CD14-positive monocyte (primary cell): ENCODE measurements at places on chromosomes 7 and 10. TPM values are rescaled to one million over a fixed set of nuclear protein-coding genes. Genes with fewer than 3 reads are reported as not detected.

DNA sequence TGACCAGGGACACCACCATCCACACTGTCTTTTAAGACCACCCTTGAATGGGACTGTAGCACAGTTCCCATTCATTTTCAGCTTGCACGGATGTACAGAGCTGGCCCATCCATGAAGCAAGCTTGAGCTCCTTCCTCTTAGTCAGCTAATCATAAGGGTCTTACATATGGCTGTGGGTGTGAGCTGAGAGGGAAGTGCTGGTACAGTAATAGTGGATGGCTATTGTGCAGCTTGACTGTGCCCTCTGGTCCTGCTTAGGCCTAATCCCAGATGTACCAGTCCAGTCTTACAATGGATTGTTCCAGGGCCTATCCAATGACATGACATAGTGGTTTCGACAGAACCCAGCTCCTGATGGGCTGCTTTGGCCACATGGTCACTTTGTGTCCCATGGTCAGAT, 96.9 kb upstream of the ZNF438 start:
- no peak overlapping the region for H3K27ac ChIP-seq
- peaks cover 4% of the 10 kb centered on the region for H3K4me1 ChIP-seq
- no peaks in the 10 kb centered on the region for H3K36me3 ChIP-seq

GRCh38 chr10:101839416-101840063, 4.1 kb downstream of the KCNIP2 start:
- H3K27ac ChIP-seq = no peak overlapping the region
- peaks cover 58% of the 10 kb centered on the region for H3K4me1 ChIP-seq
- no peaks in the 10 kb centered on the region for H3K36me3 ChIP-seq
- H3K4me3 ChIP-seq = peak overlapping the region; percentile 70
- peaks cover 5% of the 10 kb centered on the region for H3K27me3 ChIP-seq
- DNase-seq = peak; percentile 37

DNA sequence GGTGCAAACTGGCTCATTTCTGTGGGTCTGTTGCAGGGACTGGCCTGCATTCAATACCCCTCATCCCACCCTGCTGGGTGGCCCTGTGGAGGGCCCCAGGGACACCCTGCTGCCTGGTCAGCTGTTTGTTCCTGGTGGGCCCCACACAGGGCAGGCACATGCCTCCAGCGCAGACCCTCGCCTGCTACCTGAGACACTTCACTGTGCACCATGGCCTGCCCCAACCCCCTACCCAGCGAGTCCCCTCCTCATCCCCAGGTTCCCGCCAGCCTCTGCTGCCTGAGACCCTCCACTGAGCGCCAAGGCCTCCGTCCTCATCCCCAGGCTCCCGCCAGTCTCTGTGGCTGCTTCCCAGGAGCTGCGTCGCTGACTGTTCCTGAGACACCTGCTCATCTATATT, 16.8 kb downstream of the GPR146 start:
- H3K4me3 ChIP-seq = no peak overlapping the region
- H3K27ac ChIP-seq = no peak overlapping the region
- peaks cover 42% of the 10 kb centered on the region for H3K27me3 ChIP-seq
- DNase-seq = no peak

GRCh38 chr10:62779487-62780248, 24.9 kb upstream of the ADO start:
- no peaks in the 10 kb centered on the region for H3K4me1 ChIP-seq
- peak; percentile 18 for DNase-seq
- H3K4me3 ChIP-seq = no peak overlapping the region

DNA sequence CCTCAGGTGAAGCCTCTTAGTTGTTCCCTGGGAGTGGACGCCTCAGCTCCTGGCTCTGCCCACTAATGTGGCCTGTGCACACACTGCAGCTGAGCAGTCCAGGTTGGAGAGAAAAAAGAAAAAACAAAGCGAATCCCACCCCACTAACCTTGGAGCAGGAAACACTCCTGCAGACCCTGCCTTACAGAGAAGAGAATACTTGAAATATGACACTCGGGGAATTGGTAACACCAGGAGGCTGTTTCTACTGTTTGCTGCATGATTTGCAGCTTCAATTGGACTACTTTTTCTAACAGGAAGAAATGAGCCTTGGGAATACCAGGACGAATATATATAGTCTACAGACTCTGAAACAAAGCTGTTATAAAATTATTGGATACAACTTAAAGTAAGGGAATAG, 22.2 kb downstream of the CDHR3 start:
- H3K4me3 ChIP-seq = no peak overlapping the region
- peaks cover 6% of the 10 kb centered on the region for H3K27me3 ChIP-seq
- H3K36me3 ChIP-seq = no peaks in the 10 kb centered on the region
- H3K4me1 ChIP-seq = no peaks in the 10 kb centered on the region

DNA sequence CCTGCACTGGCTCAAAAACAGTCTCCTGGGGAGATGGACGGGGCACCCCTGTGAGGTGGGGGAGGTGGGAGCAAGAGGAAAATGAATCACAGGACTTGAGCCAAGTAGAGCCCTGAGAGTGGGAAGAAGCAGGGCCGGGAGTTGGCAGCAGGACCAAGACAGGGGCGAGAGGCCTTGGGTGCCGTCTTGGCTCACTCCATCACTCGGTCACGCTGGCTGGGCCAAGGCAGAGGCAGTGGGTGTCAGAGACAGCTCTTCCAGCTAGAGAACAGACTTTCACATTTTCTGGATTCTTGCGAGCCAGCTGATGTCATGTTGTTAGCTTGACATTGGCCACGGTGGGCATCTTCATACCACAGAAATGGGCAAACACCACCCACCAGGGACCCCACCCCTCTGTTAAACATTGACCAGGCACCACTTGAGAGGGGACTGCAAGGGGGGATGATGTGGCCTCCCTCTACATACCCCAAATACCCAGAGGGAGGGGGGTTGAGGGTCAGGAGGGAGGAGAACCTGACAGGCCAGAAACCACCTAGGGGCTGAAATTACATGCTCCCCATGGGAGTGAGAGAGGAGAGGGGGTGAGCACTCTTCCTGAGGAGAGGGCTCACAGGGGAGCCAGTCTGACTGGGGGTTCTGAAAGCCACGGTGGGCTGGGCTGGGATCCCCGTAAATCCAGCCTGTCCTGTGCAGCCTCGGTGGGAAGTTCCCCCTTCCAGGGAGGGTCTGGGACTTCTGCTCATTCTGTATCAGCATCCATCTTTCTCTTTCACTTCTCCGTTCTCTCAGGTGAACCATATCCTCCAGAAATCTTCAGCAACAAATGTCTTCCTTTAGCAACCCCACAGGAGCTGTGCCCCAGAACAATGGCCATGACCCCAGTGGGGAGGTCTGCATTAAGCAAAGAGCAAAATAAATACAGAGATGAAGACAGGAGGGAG, 19.6 kb downstream of the CAMK2B start:
- H3K4me3 ChIP-seq = no peak overlapping the region
- H3K36me3 ChIP-seq = no peaks in the 10 kb centered on the region
- H3K27me3 ChIP-seq = peaks cover 22% of the 10 kb centered on the region
- H3K4me1 ChIP-seq = no peaks in the 10 kb centered on the region
- DNase-seq = no peak
- H3K27ac ChIP-seq = no peak overlapping the region

DNA sequence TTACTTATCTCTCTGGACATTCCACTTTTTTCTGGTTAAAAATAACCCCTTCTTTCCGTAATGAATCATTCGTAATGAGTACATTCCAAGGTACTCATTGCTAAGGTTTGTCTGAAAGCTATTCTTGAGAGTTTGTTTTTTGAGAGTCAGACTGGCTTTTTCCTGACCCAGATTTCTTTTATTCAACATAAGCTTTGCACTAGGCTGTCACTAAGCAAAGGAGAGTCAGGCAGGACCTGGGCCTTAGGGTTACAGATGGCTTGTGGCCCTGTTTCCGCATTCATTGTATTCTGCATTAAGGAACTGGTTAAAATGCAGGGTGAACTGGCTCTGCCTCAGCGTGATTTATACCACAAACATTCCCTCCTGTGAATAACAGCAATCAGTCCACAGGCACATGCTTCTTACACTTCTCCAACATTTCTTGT, 84.1 kb downstream of the POM121L12 start:
- no peaks in the 10 kb centered on the region for H3K27me3 ChIP-seq
- H3K27ac ChIP-seq = no peak overlapping the region
- no peaks in the 10 kb centered on the region for H3K4me1 ChIP-seq
- DNase-seq = no peak
- no peaks in the 10 kb centered on the region for H3K36me3 ChIP-seq
- no peak overlapping the region for H3K4me3 ChIP-seq

- no peak overlapping the region for H3K4me3 ChIP-seq
- DNase-seq = no peak
- no peaks in the 10 kb centered on the region for H3K4me1 ChIP-seq
- no peak overlapping the region for H3K27ac ChIP-seq
Observed at GRCh38 chr10:83585686-83586085, 553.6 kb upstream of the GHITM start.

- no peak for DNase-seq
- peaks cover 28% of the 10 kb centered on the region for H3K4me1 ChIP-seq
- H3K27ac ChIP-seq = peak overlapping the region; percentile 59
- H3K27me3 ChIP-seq = no peaks in the 10 kb centered on the region
Observed at GRCh38 chr10:43160921-43161255, 22.6 kb downstream of the CSGALNACT2 start.

DNA sequence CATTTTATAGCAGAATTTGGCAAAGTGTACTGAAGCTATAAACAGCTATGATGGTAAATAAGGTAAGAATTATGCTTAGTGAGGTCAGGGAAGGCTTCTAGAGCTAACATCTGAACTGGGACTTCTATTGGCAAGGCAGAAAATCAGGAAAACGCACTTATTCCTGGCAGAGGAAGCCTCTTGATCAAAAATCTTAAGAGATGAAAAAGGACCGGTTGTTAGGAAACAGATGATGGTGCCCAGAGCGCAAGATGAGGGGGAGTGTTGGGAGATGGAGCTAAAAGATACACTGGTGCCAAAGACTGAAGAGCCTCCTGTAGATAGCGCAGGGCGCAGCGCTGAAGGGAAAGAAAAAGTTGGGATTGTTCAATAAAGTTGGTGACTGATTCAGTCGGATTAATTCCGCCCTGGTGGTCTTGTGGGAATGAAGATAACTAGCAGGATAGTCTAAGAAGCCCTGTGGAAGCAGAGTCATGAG, 550 bp upstream of the CALU start:
- H3K27me3 ChIP-seq = no peaks in the 10 kb centered on the region
- H3K36me3 ChIP-seq = no peaks in the 10 kb centered on the region
- peak overlapping the region; percentile 6 for H3K27ac ChIP-seq
- H3K4me3 ChIP-seq = peak overlapping the region; percentile 48

DNA sequence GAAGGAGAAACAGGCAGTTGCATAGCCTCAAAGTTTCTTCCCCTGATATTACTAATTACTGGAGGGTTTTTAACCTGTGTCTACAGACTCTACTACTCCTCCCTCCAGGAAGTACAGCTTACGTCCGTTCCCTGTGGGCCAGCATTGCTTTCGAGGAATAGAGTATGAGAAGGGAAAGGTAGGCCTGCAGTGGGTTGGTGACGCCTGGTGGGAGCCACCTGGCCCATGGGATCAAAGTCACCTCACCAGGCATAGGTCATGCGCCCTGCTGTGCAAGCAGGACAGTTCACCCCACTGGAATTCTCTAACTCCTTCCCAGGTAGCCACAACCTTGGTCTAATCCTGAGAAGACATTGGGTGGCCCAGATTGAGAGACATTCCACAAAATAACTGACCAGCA, 29.8 kb downstream of the LMTK2 start:
- no peak overlapping the region for H3K27ac ChIP-seq
- no peaks in the 10 kb centered on the region for H3K36me3 ChIP-seq
- H3K4me3 ChIP-seq = no peak overlapping the region

- H3K27me3 ChIP-seq = peaks cover 7% of the 10 kb centered on the region
- H3K4me1 ChIP-seq = peaks cover 32% of the 10 kb centered on the region
- DNase-seq = no peak
- H3K4me3 ChIP-seq = no peak overlapping the region
- no peak overlapping the region for H3K27ac ChIP-seq
Observed at GRCh38 chr10:6052247-6053221, 9.6 kb downstream of the IL2RA start.

DNA sequence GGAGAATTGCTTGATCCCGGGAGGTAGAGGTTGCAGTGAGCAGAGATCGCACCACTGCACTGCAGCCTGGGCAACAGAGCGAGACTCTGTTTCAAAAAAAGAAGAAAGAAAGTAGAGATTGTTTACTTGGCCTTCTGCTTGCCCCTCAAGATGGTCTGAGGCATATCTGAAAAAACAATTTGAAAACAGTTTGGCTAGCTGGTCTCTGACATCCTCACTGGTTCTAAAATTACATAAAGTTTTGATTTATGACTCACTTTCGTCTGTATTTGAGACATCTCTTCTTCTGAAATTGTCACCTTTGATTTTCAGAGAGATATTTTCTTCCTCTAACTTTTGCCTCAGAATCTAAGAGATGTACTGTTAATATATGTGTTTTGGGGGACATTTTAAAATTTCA, 49.6 kb upstream of the HELLS start:
- no peaks in the 10 kb centered on the region for H3K4me1 ChIP-seq
- H3K27ac ChIP-seq = no peak overlapping the region
- no peak for DNase-seq

DNA sequence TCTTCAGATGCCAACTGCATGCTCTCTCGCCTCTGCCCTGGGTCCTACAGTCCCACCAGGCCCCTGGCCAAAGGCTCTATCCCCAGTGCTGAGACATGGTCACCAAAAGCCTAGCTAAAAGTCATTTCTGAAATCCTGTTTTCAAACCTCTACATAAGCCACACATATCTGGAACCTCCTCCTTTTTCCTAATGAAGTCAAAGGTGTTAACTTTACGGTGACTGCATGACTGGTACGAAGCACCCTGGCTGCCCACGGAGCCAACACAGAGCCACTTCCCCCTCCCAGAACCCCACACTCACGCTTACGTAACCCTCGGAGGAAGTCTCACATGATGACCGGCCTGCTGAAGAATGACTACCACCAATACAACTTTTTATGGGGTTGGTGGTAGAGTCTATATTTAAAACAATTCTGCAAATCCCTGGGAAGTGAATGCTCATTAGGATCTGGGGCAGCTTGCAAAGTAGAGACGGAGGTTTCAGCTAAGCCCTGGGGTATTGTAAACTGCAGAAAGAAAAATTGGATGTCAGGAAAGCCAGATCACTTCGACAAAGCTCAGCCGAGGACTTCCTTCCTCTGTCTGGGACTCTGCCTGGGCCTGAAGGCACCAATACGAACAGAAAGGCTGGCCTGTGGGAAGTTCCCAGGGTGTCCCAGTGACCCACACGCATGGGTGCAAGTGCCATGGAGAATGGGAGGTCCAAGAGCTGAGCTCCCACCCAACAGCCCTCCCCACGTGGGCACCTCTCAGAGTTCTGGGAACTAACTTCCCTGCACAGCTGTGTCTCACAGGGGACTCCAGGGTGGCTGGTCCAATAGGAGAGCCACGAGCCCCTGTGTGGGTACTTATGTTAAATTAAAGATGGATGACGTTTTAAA, 50.7 kb downstream of the PDGFA start:
- H3K4me3 ChIP-seq = peak overlapping the region; percentile 9
- peak; percentile 41 for DNase-seq
- peak overlapping the region; percentile 80 for H3K27ac ChIP-seq
- H3K27me3 ChIP-seq = no peaks in the 10 kb centered on the region
- peaks cover 15% of the 10 kb centered on the region for H3K4me1 ChIP-seq

GRCh38 chr10:8312079-8312478, 257.6 kb downstream of the GATA3 start:
- H3K4me3 ChIP-seq = no peak overlapping the region
- no peaks in the 10 kb centered on the region for H3K27me3 ChIP-seq
- H3K36me3 ChIP-seq = no peaks in the 10 kb centered on the region
- no peaks in the 10 kb centered on the region for H3K4me1 ChIP-seq

The GBX1 gene
- polyA plus RNA-seq = not detected

The CUZD1 gene
- 0.17 and 0.29 TPM in 2 replicates for polyA plus RNA-seq

The MRLN gene
- polyA plus RNA-seq = not detected

The PRXL2A gene
- 4.1 TPM for polyA plus RNA-seq

The ICA1 gene
- polyA plus RNA-seq = 4.2 TPM

The ANKRD61 gene
- not detected for polyA plus RNA-seq

The PRPS1L1 gene
- polyA plus RNA-seq = not detected

The SNX10 gene
- 219 TPM for polyA plus RNA-seq
